NCI-H1092 (cell line): ENCODE measurements at places on chromosomes 4 and X.
A peak's percentile ranks its signal among the peaks of the same experiment; 100 is the strongest.

GRCh38 chrX:115367951-115368350 lies 78.4 kb downstream of the LUZP4 start:
- DNase-seq: no peak

DNA sequence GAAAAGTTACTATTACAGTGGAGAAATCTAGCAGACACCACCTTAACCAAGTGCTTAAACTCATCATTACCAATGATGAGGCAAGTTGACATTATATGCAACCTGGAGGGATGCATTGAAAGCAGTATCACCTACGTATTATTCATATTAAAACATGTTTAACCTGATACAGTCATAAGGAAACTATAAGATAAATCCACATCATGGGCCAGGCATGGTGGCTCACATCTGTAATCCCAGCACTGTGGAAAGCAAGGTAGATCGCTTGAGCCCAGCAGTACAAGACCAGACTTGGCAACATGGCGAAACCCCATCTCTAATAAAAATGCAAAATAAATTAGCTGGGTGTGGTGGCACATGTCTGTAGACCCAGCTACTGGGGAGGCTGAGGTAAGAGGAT lies 22.3 kb upstream of the INTU start:
- DNase-seq: no peak

GRCh38 chrX:31316340-31316991 lies 244.6 kb upstream of the FTHL17 start:
- DNase-seq: no peak

DNA sequence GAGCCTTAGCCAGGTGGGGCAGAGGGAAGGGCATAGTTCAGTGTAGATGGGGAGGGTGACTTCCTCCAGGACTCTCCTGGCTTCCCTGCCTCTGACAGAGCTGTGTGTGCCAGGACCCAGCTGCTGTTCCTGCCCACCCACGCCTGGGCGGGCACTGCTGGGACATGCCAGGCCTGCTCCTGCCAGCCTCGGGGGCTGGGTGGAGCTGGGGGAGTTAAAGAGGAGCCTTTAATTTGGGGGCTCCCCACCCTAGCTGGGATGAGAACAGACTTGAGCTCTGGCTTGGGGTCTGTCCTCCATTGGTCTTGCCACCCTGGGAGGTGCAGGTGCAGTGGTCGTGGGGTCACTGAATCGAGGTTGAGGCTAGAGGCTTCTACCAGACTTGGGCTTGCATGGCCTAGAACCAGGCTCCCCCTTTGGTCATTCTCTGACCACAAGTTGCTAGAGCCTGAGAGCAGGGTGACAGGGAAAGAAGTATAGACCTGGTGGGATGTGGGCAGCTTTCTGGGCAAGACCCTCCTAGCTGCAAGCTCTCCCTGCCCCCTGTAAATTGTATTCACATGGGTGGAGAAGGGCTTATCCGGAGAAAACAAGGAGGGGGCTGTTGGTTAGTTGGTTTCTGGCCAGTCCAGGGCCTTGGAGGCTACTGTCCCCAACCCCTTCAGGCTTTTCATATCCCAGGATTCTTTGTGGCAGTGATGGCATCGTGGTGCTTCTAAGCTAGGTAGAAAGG lies 5.7 kb downstream of the EFNB1 start:
- DNase-seq: no peak

- DNase-seq: no peak
Measured at GRCh38 chrX:129721414-129721813, 17.4 kb upstream of the XPNPEP2 start.

DNA sequence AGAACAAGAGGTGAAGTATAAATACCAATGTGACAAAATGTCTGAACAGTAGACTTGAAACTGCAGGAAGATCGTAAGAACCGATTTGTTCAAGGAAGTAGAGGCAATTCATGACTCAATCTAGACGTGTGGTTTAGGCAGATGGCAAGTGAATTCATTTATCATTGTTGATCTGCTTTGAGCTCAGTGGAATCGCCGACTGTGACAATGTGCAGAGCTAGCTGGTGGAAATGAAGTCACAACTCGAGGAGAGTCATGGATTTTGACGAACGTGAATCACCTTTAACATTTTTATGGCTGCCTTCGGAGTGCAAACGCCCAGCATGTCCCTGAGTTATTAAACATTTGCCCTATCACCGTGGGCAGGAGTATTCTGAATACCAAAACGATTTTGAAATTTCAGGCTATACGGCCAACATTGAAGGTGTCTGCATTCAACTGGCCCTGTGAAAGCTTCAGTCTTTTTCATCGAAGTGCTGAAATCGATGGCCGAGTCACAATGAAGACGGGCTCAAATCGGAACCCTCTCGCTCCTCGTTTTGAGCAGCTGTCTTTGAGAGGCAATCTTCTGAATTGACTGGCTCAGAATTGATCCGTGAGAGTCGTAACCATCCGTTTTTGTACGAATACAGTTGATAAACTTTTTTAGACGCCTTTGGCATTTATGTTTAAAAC lies 689 bp upstream of the OGT start:
- DNase-seq: no peak

DNA sequence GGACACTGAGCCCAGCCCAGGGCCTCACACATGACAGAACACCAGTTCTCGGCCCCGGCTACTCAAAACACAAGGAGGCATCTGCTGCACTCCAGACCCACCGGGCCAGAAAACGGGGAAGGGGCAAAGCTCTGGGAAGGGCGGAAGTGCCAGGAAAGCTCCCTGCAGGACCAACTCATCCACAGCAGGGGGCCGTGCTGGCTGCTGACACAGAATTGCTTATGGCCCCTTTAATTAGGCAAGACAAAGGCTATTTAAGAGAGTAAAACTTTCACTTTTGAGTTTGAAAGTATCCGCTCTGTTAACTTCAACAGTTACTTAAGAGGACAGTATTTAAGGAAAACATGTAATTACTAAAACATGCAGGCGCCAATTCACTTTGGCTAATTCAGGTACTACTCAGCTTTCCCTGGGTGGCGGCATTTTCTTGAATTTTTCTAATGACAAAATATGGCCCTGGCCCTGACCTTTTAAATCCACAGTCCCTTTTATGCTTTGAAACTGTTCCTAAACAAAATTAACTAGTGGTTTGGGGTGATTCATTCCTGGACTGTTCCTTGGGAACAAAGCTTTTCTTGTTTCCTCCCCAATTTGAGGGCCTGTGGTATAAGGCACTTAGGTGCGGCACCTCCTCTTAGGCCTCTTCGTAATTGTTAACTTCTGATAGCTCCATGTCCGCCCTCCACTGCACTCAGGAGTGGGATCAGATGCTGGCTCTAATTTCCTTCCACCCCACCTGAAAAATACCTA lies 40.4 kb downstream of the NSG1 start:
- no peak for DNase-seq

- peak; percentile 21 for DNase-seq
Measured at GRCh38 chrX:50577326-50577725, 106.7 kb upstream of the DGKK start.

DNA sequence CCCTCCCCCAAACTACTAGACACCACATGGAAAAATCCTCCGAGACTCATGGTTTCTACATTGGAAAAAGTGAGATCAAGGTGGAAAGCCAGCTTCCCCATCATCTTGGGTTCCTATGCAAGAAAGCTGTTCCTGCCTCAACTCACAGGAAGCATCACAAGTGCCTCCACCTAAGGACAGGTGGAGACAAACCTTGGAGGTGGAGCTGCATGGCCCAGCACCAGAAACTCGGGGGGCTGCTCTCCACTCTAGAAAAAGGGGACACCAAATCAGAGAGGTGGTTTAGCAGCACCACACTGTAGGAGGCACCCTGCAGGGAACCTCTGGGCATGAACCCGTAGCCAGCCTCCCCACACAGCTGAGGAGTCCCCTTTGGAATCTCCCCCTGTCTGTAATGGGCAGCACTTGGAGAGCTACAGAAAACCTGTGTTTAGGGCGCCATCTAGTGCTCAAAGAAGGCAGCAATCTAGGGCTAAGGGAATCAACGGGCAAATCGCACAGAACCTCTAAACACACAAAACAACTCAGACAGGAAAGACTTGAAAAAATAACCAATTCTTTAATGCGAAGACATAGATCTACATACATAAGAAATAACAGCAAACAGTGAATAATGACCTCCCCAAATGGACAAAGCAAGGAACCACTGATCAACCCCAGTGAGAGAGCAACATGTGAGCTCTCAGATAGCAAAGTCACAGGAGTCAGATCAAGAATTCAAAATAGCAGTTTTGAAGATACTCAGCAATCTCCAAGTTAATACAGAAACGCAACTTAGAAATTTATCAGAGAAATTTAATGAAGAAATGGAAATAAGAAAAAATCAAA lies 37.0 kb upstream of the ZBTB33 start:
- DNase-seq: peak; percentile 29

GRCh38 chr4:37197899-37198298 lies 46.6 kb upstream of the NWD2 start:
- DNase-seq: no peak
